Activated naive CD4-positive, alpha-beta T cell (primary cell): ENCODE measurements at places on chromosomes 1 and 21.

GRCh38 chr21:34724131-34724856, 55.5 kb downstream of the CLIC6 start:
- no peak for DNase-seq

GRCh38 chr1:106688446-106688845, 368.0 kb upstream of the PRMT6 start:
- DNase-seq, result no peak

- no peak for DNase-seq
Observed at GRCh38 chr1:111691886-111692285, 47.3 kb downstream of the INKA2 start.

DNA sequence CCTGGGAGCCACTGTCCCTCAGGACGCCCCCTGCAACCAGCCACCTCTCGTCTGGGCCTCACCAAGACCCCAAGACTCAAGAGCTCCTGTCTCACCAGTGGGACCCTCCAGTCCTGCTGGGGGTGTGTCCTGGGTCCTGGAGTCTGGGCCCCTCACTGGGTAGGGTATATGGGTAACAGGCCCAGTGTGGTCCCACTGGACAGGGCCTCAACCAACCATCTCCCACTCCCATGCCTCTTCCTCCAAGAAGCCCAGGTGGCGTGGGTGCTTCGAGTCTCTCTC, 725 bp upstream of the VWA1 start:
- no peak for DNase-seq

DNA sequence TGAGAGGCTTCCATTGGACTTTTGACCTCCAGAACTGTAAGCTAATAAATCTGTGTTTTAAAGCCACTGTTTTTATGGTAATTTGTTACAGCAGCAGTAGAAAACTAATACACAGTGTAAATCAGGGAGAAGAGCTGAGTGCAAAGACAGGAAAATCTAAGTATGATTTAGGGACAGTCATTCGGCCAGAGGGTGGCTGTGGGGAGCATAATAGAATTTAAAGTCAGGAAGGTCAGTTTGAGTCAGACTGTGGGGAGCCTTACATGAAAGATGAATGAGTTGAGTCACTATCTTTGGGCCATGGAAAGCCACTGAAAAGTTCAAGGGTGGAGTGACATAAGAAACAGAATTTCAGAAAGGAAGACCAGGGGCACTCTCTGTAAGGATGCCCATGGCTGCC, 52.4 kb upstream of the SSX2IP start:
- no peak for DNase-seq

GRCh38 chr21:45303751-45304475, 16.2 kb upstream of the POFUT2 start:
- DNase-seq, result no peak
